ENCODE measurements at places on chromosomes 2 and 18.

GRCh38 chr2:160210599-160211138, 10.6 kb upstream of the ITGB6 start:
- DNase-seq = no peak

GRCh38 chr2:237165405-237166276, 80.0 kb downstream of the COPS8 start:
- peak; percentile 4 for DNase-seq

DNA sequence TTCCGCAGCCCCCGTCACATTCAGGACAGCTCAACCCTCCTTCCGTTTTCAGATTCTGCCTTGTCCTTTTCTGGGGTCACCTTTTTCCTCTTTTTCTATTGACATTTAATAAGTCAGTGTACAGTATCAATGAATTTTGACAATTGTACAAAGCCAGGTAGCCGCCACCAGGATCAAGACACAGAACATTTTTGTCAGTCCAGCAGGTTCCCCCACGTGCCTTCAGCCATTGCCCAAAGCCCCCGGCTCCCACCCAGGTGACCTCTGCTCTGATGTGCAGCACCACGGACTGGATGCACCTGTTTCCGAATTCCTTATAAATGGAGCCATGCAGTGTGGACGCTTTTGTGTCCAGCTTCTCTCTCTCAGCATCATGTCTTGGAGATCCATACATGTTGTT, 30.0 kb downstream of the CROCC2 start:
- no peak for DNase-seq

- no peak for DNase-seq
These were observed 812.8 kb downstream of the LRP1B start for GRCh38 chr2:141317986-141318385.

- DNase-seq = no peak
These were observed 458.7 kb upstream of the CNTNAP5 start for GRCh38 chr2:123566291-123566946.

- DNase-seq = no peak
These were observed 128.4 kb downstream of the MYO3B start for GRCh38 chr2:170306293-170306873.

DNA sequence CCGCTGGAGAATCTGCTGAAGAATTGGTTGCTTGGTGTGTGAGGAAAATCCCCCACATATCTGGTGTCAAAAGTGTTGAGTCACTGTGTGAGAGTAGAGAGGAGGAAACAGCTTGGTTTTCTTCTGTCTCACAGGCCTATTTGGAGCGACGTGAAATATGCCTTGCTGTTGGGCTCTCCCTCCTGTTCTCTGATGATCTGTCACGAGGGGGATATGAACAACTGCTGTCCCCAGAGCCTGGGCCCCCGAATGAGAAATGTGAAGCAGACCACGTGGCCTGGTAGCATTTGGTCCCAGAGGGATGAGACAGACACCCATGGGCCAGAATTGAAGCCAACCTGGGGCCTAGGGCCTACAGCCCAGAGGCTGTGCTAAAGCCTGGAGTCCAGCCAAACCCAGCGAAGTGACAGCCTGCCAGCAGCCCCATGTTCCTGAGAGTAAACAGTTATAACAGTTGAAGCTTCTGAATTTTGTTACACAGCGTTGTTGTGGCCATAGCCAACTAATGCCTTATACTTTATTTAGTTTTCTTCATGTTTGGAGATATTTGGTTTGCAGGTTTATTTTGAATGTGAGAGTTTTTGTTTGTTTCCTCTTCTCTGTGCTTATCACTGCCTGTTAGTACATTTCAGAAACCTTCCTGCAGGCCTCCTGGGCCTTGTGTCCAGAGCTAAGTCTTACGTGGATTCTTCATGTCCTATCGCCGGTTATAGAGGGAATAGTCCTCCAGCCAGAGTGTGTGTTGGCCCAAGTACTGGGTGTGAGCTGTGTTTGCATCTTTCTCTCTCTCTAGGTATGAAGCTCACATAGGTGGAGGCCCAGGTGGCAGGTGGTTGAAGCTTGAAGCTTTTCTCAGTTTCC, 18.7 kb upstream of the COLEC12 start:
- DNase-seq = no peak

DNA sequence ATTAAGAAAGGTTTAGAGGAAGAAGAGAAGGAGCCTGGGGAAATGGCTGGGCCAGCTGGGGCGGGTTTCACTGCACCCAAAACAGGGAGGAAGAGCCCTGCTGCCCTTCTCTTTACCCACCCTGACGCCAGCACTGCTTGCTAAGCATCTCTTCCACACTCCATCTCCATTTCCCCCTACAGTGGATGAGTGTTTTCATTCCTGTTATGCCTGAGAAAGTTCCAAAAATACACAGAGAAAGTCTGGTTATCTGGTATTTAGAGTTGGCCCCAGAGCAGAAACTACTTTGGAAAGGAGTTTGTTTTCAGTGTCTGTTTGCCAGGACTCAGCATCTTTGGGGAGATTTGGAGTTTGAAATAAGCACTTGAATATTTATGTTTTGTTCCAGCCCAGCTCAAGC, 451.0 kb downstream of the SLC4A3 start:
- DNase-seq = no peak

- DNase-seq = no peak
These were observed 485.4 kb upstream of the SLC8A1 start for GRCh38 chr2:40937284-40937683.

DNA sequence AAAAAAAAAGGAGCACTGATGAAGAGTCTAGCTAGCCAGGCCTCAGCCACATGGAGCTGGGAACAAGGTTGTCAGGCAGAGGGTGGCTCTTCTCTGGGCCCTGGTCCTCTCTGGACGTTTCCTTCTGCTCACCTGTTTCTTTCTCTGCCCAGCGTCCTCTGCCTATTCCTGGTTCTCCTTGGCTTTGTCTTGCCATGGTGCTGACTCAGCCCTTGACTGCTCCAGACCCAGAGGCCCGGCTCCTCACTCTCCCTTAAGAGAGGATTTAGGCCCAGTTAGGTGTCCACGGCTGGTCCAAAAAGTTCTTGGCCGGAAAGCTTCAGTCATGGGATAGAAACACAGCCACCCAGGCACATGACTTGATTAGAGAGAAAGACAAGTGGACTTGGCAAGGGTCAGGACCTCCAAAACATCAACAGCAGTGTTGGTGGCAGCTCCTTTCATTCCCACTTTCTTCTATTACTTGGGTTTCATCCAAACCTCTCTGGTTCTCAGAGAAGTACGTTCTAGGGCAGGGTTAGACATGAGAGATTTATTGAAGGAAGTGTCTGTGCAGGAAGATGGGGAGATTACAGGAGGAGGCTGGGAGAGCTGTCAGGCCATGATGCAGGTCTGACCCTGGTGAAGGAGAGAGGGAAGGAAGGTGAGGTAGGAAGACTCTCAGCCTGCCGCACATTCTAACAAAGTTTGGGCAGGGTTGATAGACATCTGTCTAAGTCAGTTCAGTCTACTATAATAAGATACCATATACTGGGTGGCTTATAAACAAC, 14.5 kb upstream of the ATG16L1 start:
- DNase-seq = no peak

- no peak for DNase-seq
These were observed 132.2 kb downstream of the DNER start for GRCh38 chr2:229582151-229582550.

DNA sequence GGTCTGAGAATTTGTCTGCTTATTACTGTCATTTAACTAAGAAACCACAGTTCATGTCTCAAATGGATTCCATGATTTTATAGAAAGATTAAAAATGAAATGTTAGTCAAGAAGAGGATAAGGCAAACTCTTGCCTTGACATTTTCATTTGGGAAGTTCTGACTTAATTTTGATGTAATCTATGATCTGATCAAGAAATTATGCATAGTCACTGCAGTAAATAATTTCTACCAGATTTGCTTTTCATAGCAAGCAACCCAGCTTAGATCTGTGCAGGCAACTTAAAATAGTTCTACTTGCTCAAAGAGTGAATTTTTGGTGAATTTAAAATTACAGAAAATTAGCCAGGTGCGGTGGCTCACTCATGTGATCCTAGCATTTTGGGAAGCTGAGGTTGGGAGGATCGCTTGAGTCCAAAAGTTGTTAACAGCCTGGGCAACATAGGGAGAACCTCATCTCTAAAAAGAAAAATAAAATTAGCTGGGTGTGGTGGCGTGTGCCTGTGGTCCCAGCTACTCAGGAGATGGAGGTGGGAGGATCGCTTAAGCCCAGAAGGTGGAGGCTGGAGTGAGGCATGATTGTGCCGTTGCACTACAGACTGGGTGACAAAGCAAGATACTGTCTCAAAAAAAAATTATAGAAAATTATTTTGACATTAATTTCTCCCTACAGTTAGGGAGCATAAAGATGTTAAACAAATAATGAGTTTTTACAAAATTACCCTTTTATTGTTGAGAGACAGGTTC, 158.7 kb upstream of the MYO3B start:
- DNase-seq = no peak

- DNase-seq = no peak
These were observed 183.7 kb upstream of the SIX2 start for GRCh38 chr2:45192991-45193390.

DNA sequence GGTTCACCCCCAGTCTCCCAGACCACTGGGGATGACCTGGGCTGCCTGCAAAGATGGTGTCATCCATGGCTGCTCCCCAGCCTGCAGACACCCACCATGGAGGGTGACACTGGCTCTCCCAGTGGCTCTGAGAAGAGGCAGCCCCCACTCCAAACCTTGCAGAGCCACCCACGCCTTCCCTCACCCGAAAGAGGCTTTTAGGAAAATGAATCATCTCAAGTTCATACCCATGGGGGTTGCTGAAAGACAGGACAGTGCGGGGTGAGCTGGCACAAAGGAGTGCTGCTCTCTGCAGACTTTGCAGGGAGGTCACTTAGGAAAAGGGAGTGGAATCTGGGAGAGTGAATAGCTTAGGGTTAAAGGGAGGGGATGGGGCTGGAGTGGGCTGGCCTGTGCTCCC, 36.4 kb downstream of the MPHOSPH10 start:
- no peak for DNase-seq

- DNase-seq = no peak
These were observed 9.7 kb downstream of the SMAD7 start for GRCh38 chr18:48940854-48941611.

DNA sequence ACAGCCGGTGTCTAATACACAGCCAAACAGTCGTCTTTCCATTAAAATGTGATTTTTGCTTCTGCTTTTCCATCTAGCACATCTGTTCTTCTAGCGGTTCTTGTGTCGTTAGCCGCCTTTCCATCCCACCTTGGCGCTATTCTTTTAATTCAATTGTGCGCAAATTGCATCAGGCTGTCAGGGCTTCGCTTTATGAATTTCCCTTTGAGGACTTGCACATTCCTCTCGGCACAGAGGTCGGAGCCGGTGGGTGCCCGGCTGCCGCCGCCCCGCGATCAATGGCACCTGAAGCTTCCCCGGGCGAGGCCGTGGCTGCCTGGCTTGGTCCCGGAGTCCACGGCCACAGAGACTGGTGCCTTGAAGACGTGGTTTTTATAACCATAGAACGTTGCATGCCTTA, 33.9 kb upstream of the TSPYL6 start:
- DNase-seq = no peak

GRCh38 chr2:157735532-157735931, 106.9 kb upstream of the ACVR1C start:
- DNase-seq = no peak

DNA sequence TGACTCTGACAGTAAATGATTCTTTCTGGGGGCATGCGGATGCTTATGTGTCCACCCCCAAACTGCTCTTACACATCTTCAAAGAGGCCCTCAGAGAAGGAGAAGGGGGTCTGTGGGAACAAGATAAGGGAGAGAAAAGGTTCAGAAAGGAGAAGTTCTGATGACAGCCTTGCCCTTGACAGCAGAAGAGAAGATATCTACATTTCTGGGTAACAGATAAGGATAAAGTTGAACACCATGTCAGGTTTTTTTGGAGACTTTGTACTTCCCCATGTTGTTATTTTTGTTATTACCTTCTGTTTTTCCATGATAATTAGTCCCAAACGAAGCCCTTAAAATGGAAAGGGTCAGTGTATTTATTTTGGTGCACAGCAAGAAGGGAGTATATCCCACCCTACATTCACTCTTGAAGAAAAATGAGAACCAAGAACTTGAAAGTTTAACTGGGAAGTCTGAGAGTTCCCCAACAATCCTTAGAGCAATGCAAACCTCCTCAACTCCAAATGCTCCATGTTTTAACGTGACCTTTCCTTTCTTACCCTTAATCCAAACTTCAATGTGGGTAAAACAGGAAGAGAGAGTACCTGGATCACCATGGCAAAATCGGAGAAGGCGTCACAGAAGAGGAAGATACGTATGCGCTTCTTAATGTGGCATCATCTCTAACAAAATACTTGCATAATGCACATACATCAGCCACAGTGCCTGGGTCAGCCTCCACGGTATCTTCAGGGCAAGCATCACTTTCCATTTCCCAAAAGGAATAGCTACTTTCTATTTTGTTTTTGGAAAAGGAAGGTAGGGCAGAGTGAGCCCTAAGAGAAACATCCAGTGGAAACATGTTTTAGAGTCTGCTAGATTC, 264.6 kb upstream of the STON1 start:
- DNase-seq = no peak

DNA sequence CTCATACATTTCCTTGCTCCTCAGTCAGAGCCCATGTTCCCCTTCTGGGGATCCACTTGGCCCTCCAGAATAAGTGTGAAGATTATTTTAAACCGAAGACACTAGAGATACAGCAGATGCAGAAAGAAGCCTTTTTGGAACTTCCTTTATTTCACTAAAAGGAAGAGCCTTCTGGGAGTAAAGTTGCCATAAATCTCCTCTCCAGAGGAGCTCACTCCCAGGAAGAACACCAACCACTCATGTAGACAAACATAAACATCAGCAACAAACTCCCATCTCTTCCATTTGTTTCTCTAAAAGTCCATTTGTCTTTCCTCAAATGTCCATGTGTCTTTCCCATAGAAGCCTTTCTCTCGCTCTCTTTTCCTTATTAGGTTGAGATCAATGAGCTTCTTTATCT, 62.4 kb upstream of the MSH6 start:
- no peak for DNase-seq

DNA sequence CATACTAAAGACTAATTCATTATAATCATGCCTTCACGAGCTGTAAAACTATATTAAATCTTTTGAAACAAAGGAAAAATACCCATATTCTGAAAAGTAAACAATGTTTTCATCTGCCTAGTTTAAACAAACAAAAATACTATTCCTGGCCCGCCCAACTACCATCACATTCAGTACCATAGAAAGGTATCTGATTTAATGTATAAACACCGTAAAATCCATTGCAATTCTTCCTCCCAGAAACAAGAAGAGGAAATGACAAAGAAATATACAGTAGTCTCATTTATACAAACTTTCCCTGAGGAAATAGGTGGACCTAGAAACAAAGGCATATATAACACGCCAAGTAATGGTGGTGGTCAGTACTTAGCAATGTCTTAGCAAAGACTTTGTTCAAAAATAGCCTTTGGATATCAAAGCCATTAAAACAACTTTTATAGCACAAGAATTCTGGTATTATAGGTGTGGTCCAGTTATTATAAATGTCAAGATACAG, 71.2 kb downstream of the COBLL1 start:
- no peak for DNase-seq

DNA sequence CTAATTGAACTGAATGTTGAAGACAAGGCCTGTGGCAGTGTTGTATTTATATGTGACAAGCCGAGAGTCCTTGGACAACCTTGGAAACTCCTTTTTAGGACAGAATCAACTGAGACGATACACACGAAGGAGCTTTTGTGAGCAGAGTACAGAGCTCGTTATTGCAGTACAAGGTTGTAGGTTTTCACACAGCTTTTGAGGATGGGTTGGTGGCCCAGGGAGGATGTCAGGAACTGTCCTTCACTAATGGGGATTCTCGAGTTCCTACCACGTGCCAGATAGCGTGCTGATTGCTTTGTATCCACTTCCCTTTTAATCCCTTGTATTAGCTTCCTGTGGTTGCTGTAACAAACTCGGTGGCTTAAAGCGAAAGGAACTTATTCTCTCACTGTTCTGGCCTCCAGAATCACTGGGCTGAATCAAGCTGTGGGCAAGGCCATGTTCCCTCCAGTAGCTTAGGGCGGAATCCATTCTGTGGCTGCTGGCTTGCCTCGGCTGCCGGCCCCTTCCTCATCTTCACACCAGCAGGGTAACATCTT, 20.2 kb downstream of the INPP4A start:
- DNase-seq = no peak

All from LNCaP clone FGC (cell line).